Kidney epithelial cell (primary cell): ENCODE measurements at places on chromosomes 1 and 21.

GRCh38 chr1:169860187-169860586 is 33.5 kb downstream of the SCYL3 start:
- DNase-seq = no peak

GRCh38 chr1:214640431-214641213 is 37.6 kb downstream of the CENPF start:
- DNase-seq = no peak

GRCh38 chr21:36347962-36348328 is 27.9 kb downstream of the MORC3 start:
- DNase-seq = no peak

DNA sequence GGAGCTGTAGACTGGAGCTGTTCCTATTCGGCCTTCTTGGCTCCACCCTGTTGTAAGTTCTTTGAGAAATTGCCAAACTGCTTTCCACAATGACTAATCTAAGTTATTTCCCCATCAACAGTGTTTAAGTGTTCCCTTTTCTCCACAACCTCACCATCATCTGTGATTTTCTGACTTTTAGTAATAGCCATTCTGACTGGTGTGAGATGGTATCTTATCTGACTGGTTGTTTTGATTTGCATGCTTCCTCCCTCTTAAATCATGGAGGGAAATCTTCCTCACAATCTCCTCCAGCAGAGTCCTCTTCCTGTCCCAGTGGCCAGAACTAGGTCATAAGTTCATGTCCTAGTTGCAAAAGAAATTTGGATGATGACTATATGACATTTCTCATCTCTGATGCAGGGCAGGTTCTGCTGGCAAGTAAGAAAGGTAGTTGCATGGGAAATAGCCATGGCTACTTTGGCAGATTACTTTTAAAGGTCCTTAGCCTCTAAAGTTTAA is 294.0 kb downstream of the LRRC40 start:
- no peak for DNase-seq

- DNase-seq = no peak
Measured at GRCh38 chr1:1356166-1356795, 2.1 kb downstream of the MXRA8 start.

- no peak for DNase-seq
Measured at GRCh38 chr1:47225430-47226100, 6.5 kb downstream of the TAL1 start.

- DNase-seq = no peak
Measured at GRCh38 chr1:243549791-243550190, 293.9 kb downstream of the SDCCAG8 start.

GRCh38 chr1:84598846-84599741 is 24.9 kb upstream of the CTBS start:
- DNase-seq = no peak

GRCh38 chr1:9413877-9414213 is 121.2 kb downstream of the SPSB1 start:
- DNase-seq = no peak
